ENCODE measurements at places on chromosomes 11 and 22.

DNA sequence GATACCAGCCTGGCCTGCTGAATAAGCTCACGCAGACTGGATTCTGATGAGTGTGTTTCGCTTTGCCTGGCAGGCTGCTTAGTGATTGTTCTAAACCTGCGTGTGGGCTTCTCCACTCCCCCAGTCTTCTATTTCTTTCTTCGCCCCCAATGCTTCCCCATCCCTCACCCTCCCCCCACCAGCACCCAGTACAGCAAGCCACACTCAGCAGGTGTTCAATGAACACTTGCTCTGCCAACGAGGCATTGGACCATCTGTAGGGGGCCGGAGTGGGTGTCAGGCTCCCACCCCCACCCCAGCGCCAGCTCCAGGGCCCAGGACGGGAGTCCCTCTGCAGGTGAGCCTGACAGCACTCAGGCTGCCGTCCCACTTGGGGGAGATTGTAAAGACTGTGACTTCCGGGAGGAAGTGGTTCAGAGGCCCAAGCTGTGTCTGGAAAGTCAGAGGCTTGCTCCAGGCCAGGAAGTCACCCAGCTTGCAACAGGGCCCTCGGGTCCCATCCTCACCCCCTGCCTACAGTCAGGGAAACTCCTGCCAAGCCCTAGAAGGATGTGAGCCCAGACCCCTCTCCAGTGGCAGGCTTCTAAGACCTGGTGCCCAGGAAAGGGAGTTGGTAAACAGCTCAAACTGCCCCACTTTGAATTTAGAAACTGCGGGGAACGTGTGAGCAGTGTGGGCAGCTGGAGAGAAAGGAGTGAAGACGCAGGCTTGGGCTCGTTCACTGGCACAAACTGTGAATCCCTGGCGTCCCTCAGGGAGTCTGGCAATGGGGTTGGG, 66.3 kb upstream of the PRDM11 start:
- DNase-seq, result no peak

DNA sequence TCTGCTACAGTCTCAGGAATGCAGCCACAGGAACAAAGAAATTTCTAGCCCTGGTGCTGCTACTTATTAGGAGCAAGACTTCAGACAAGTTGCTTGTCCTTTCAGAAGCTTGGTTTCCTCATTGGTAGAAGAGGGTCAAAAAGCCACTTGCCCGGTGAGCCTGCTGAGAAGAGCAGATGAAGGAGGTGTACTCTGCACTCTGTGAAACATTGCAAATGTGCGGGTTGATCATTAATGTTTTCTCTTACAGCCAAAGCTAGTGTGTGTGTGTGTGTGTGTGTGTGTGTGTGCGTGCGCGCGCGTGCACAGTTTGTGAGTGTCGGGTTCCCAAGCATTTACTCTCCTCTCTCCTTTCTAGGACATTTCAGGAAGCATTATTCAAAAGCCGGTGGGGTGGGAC, 86.3 kb upstream of the NNMT start:
- DNase-seq, result no peak

DNA sequence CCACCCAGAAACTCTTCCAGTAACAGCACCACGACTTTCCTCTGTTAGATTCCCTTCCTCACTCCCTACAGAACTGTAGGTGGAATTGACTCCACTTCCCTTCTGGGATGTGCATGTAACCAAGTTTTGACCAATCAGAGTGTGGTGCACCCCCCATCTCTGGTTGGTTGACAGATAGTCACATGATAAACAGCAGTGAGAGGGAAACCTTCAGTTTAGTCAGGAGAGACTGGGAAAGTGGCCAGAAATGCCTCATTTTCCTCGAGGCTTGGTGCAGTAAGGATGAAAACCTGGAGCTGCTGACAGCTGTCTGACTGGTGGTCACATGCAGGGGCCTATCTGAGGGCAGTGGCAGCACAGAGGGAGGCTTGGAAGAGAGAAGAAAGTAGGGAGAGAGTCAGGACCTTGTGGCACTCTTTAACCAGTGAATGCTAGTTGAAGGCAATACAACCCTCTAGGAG, 67.3 kb upstream of the GRK3 start:
- no peak for DNase-seq

DNA sequence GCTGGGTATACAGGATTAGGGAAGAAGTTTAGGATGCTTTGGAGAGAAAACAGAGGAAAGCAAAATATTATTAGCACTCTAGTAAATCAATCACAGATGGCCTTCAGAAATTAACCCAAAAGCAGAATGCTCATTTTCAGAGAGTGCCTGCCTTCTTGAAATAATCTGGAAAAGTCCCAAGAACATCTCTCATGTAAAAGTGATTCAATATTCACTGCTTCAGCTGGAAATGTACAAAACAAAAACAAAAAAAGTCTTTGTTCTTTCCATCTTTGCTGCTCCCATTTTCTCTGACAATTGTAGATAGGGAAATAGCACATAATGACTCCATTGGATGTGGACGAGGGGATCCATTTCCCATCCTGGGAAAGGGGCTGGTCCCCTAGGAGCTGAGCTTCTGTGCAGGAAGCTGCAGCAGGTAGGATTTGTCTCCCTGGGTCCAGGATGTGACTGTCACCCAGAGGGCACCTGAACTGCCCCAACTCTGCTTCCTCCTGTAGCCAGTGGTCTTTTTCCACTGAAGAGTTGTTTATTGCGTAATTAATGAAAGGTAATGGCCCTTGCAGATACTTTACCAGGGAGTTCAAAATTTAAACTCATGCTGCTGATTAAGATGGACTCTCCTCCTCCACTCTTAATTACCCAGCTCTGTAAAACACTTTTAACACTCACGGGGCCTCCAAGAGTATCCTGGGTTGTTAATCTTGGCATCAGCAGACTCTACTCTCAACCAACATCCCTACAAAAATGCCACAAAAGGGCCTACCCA, 57.9 kb downstream of the SC5D start:
- DNase-seq, result no peak

GRCh38 chr22:47695176-47695575, 932.7 kb downstream of the TBC1D22A start:
- DNase-seq, result no peak

DNA sequence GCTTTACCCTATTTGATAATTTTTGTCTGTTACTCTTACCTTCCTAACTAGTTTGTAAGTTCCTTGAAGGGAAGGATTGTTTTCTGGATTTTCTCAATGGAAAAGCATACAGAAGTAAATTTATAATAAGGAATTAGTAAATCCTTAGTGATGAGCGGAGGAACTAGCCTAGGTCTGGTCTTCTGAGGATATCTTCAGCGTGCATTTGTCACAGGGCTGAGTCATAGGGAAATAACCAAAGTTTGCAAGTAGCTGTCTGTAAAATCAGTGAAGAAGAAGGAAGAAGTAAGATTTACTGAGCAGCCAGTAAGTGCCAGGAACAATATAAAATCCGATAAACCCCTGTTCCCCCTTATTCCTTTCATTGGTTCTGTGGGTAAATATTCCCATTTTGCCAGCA, 162.7 kb upstream of the SORL1-AS1 start:
- no peak for DNase-seq

DNA sequence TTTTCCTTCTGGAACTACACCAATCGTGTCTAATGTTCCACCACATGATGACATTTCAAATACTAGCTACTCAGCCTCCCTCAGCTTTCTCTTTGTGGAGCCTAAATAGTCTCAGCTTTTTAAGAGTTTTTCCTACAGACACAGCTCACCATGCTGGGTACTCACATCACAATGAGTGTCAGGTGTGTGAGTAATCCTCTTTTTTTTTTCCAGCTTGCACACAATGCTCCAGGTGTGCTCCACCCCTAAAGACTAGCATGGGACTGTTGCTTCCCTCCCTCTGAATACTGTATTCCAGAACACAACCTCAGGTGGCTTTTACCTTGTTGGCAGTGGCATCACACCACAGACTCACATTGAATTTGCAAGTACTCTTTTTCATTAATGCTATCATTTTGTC, 11.7 kb downstream of the BTG4 start:
- no peak for DNase-seq

- no peak for DNase-seq
Measured at GRCh38 chr11:18776324-18776723, 15.3 kb downstream of the PTPN5 start.

- no peak for DNase-seq
Measured at GRCh38 chr11:72293910-72294615, 50.1 kb upstream of the PHOX2A start.

DNA sequence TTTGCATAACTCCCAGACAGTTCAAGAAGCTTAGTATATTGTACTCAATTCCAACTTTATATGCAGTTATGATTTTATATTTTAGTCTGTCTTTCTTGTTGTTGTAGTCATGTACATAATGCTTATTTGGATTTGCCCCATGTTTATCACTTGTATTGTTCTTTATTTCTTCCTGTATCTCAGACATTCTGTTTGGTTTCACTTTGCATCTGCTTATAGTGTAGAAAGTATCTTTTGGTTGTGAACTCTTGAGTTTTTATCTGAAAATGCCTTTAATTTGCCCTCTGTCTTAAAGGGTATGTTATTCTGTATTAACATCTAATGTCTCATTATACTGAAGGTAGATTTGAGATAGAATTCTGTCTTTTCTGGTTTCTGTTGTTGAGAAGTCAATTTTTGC, 275.4 kb downstream of the DYNC2H1 start:
- DNase-seq, result no peak

DNA sequence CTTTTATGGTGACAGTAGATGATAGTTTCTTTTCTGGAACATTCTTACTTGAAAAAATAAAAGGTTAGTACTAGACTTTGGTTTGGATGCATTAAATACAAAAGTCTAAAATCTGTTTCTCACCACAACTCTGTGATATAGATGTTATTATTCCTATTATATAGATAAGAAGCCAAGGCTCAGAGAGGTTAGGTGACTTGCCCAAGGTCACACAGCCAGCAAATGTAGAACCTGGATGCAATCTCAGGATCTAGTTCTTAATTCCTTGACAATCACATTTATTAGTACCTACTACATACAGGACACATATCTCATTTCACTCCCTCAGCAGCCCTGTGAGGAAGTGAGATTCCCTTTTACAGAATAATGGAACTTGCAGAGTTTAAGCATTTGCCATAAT, 26.3 kb upstream of the SMCO4 start:
- DNase-seq, result no peak

- no peak for DNase-seq
Measured at GRCh38 chr22:24165673-24166072, 15.6 kb upstream of the SUSD2 start.

DNA sequence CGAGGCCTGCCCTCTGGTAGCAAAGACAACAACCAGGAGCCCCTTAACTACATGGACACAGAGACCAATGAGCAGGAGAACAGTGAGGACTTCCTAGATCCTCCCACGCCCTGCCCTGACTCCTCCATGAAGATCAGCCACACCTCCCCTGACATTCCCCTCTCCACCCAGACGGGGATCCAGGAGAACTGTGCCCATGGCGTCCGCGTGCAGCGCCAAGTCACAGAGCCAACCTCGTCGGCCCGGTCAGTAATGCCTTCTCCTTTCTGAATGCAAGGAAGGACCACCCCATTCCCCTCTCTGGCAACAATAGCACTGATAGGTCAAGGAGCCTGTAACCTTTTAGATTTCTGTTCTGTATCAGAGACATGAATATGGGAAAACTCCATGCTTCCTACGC, 51.4 kb downstream of the SYT9 start:
- no peak for DNase-seq

- DNase-seq, result no peak
Measured at GRCh38 chr11:88799771-88800500, 265.8 kb downstream of the GRM5 start.

DNA sequence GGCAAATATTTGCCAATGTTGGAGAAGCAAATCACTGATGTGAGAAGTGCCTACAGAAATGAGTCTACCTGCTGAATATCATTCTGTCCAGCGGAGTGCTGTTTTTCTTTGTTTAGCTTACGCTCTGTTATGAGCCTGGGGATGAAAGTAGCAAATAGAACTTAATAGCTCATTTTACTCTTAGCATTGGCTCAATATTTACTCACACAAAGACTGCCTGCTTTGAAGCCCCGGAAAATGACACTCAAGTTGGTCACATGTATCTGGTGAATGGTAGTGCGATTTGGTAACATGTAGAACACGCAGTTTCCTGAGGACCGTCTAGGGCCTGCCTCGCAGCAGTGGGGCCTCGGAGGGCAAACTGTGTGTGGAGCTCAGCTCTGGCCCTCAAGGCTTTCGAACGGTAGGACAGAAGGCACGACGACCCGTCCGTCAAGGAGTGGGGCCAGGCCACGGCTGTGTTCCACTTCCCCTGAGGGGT, 38.9 kb downstream of the TBC1D22A start:
- no peak for DNase-seq

DNA sequence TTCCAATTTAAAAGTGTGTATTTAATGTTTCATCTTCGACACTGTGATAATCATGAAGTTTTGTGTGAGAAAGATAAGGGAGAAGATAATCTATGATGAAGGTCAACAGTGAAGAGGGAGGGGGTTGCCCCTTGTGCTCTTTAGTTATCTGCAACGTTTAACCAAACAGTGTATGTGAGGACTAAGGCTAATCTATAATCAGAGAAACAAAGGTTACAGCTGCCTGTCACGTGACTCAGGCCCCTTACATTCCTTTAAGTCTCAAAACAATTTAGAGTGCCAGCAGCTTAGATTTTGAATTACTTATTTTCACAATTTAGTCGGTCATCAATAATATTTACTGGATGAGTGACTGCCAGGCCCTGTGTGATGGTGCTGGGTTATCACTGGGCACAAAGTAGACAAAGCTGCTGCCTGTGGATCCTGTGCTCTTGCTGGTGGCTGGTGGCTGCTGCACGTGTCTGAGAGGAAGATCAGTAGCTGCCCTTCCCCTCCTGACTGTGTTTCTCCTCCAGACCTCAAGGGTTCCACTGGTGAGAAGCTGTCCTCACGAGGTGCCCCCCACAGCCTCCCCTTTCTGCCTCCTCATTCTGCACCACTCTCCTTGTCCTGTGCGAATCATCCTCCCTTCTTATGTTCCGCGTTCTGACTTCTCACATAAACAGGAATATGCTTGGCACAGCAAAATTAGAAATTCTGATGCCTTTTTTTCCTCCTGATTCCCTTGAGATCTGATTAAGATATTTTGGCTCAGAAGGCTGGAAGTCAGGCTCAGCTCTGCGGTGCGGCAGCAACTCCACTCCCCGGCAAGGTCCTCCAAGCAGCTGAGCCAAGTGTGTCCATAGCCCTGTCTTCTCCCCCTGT, 331.1 kb upstream of the B3GAT1 start:
- no peak for DNase-seq

GRCh38 chr11:1302461-1303125, 6.8 kb downstream of the TOLLIP start:
- peak; percentile 84 for DNase-seq

- DNase-seq, result no peak
Measured at GRCh38 chr22:27809700-27810608, 8.4 kb upstream of the MN1 start.

DNA sequence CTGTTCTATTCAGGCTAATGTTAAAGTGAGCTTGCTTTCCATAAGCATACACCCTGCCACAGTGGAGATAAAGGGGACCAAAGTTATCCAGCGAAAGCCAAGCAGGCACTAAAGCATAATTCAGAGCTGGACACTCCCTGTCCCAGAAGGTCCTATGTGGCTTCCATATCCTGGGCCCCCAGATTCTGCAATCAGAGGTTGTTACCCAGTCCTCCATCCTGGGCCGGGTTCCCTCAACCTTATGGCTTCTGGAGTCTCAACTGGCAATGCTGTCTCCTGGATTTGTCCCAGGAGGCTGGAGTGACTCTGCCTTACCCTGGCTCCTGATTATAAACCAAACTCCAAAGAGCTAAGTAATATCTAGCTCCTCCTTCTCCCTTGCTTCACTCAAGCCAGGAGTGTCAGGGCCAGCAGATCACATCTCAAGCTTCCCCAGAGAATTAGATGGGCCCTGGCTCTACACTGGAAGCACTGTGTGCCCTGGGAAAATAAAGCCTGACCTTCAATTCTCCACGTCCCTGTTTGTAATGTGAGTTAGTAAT, 14.0 kb upstream of the SMIM35 start:
- DNase-seq, result no peak

Data from pancreas (tissue), 10 donors.